Stimulated activated CD8-positive, alpha-beta memory T cell treated with anti-CD3 and anti-CD28 coated beads, Interleukin-15, amount 100 ng/mL, for 1 hour (primary cell): ENCODE measurements at places on chromosomes 6 and 20.

- no peak for DNase-seq
Observed at GRCh38 chr6:100554228-100554627, 89.5 kb upstream of the SIM1 start.

DNA sequence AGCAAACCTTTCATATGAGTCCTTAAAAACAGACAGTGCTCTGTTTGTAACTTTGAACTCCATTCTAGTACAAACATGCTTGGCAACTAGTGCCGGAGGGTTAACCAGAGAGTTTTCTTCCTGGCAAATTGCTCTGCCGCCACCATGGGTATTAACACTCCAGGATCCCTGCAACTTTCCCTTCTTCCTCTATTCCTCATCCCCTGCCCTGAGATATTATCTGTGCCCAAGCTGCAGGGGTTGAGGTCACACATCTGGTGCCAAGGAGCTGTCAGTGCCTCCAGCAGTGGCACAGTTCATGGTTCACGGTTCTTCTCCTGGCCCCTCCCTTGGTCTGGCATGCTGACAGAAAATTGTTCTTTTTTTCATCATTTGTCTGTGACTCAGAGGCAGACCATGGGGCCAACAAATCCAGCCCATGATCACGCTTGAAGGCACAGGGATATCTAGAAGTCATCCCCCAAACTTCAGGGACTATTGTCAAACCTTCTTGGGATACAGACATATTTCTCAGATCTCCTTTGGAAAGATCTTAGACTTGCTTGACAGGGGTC lies 77.5 kb downstream of the ATXN1 start:
- no peak for DNase-seq

- DNase-seq = no peak
Observed at GRCh38 chr6:119501798-119502483, 152.4 kb upstream of the MAN1A1 start.

GRCh38 chr6:14337152-14337551 lies 219.6 kb downstream of the CD83 start:
- DNase-seq = no peak

GRCh38 chr6:10721850-10722569 lies 860 bp upstream of the TMEM14C start:
- DNase-seq = no peak

- DNase-seq = no peak
Observed at GRCh38 chr6:125481056-125481455, 179.3 kb upstream of the HDDC2 start.

- DNase-seq = no peak
Observed at GRCh38 chr6:64288351-64288750, 652.7 kb downstream of the PHF3 start.

DNA sequence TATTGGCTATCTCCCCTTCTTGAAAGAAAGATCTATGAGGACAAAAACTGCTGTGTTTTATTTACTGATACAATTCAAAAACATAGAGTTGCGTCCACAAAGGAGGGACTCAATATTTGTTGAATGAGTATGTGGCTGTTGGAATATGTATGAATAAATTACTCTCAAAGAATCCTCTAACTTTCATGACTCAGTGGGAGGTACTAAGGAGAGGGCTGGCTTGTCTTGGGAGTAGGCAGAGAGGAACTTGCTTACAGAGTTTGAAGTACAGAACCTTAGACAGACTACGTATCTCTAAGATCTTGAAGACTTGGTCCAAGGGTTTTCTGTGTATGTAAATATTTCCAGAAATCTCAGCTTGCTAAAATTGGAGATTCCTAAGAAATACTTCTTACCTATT lies 504.0 kb upstream of the PTCHD4 start:
- no peak for DNase-seq

DNA sequence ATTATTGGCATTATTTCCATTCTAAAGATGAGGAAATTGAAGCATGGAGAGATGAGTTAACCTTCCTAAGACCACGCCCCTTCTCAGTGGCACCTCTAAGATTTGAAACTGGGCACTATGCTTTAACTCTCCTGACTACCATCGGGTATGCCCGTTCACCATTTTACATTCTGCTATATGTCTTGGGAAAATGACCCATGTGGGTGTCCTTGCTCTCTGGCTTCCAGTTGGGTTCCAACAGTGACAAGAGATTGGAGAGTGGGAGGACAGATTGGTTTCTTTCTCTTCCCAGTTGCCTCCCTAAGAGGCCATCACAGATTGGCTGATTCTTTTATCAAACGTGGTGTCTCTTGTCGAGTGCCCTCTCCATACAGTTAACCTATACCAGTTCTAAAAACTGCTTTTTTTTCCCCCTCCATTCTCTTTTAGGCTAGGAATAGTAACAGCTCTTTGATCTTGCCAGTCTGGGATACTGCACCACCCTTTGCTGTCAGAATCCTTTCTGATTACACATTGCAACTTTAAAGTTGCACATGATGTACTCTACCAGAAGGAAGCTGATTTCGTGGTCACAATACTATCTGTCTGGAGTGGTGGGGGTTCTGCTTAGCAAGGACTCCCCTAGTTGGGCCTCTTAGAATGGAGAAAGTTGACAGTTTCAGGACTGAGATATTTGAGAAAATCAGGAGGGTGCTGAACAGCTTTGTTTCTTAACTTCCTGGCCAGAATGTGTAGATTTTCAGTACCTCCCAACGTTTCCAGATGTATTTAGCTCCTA lies 88.0 kb upstream of the ELOVL5 start:
- DNase-seq = no peak

DNA sequence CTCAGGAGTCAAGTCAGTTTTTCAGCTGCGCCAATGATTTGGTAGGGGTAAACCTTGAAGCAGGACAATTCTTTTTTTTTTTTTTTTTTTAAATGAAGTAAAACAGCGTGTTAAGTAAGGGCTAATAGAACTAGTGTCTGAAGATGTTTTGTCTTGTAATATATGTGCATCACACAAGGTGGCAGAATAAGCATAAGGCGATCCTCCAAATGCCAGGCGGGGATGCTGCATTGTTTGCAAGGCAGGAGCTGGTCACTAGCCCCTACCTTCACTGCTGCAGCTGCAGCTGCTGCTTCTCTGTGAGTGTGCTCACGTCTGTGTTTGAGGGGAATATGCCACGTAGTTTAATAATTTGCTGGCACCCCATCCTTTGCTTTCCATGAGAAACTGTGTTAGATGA lies 272.7 kb upstream of the MAP3K7 start:
- DNase-seq = no peak

- no peak for DNase-seq
Observed at GRCh38 chr6:48736501-48737206, 625.7 kb upstream of the PTCHD4 start.

DNA sequence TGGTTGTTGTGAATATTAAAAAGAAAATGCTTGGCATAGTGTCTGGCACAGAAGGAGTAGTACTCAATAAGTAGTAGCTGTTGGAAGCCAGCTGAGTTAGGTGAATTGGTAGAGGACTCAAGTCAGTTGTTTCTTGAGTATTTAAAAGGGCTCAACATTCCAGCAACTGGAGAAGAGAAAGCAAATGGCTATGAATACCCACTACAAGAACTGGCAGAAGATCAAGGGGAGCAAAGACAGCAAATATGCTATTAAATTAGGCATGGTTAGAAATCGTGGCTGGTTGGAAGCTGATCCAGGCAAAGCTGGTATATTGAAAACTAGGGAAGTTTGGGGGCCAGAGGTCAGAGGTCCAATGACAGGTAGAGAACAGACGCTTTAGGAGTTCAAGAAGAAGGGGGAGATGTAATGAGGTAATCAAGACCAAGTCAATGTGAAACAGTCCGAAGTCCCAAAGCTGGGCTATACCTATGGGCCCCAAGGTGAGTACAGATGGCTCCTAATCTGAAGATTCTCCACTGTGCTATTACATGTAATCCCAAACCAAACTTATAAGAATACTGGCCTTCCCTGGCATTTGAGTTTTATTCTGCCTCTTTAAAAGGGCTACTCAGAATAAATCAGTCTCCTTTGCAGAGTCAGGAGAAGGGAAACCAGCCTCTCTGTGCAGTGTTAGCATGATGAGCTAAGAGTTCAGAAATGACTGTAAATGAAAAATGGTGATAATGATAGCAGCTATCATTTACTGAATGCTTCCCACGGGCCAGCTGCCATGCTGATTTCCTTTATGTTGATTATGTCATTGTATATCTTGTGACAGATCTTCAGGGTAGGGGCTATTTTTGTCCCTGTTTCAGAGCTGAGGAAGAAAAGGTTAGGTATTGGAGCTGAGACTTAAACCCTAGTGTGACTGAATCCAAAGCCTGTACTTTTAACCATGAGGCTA lies 122.3 kb downstream of the ANKS1A start:
- no peak for DNase-seq

- no peak for DNase-seq
Observed at GRCh38 chr20:49845060-49845459, 32.4 kb downstream of the SLC9A8 start.

DNA sequence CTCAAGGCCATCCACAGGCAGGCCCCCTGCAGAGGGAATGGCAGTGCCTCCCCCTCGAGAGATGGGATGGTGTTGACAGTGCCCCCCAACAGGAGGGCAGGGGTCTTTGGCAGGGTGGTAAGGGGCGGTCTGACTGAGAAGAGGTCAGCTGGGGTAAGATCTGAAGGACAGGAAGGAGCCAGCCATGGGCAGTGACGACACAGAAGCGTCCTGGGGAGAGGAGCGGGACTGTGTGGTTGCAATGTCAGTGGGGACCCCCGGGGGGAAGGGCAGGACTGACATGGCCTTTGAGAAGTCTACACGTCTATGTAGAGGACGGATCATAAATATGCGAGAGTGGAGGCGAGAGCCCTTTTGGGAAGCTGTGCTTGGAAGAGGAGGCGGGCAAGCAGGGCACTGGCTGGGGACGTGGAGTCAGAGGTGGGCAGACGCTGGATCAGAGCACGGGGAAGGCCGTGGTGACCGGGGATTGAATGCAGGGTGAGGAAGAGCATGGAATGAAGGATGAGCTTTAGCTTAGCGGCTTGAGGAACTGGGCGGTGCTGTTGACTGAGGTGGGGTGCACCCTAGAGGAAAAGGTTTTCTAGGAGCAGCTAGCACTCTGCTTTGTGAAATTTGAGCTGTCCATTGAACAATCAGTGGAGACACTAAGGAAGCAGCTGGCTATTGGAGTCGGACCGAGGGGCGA lies 82.5 kb upstream of the AGPAT4 start:
- DNase-seq = no peak

DNA sequence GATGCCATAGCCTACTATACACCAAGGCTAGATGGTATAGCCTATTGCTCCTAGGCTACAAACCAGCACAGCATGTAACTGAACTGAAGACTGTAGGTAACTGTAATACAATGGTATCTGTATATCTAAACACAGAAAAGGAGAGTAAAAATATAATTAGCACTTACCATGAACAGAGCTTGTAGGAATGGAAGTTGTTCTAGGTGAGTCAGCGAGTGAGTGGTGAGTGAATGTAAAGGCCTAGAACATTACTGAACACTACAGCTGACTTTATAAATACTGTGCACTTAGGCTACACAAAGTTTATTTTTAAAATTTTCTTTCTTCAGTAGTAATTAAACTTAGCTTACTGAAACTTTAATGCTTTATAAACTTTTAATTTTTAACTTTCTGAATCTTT lies 129.5 kb downstream of the BTBD9 start:
- DNase-seq = no peak

DNA sequence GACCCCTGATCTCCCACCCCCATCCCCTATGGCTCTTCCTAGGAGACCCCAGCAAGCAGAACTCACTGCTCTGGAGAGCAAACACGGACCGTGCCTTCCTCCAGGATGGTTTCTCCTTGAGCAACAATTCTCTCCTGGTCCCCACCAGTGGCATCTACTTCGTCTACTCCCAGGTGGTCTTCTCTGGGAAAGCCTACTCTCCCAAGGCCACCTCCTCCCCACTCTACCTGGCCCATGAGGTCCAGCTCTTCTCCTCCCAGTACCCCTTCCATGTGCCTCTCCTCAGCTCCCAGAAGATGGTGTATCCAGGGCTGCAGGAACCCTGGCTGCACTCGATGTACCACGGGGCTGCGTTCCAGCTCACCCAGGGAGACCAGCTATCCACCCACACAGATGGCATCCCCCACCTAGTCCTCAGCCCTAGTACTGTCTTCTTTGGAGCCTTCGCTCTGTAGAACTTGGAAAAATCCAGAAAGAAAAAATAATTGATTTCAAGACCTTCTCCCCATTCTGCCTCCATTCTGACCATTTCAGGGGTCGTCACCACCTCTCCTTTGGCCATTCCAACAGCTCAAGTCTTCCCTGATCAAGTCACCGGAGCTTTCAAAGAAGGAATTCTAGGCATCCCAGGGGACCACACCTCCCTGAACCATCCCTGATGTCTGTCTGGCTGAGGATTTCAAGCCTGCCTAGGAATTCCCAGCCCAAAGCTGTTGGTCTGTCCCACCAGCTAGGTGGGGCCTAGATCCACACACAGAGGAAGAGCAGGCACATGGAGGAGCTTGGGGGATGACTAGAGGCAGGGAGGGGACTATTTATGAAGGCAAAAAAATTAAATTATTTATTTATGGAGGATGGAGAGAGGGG lies 1.4 kb downstream of the LTA start:
- DNase-seq = no peak

DNA sequence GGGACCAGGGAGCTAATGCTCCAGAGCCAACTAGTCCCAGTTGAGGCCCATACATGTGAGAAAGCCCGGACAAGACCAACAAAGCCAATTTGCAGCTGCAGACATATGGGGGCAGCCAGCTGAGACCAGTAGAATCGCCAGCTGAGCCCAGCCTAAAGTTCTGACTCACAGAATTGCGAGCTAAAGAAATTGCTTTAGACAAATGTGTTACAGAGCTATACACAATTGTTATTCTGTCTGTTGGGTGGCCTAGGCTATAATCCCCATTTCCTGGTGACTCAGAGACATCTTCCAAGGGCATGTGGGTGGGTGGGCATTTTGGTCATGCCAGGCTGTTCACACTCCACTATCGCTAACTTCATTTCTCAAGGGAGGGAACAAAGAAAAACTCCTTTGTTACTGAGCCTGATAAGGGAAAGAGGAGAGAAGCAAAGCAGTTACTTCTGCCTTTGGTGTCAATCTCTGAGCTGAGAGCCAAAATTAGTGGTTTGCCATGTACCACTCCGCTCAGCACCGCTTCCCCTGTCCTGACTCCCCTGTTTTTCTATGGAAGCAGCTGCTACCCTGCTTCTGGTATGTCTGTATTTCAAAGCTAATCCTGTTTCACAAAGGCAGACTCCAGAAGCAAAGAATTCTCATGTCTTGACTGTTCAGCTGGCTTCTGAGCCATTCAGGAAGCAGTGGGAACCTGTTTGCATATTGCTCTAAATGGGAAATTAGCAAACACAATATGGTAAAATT lies 26.1 kb downstream of the SCP2D1 start:
- no peak for DNase-seq

DNA sequence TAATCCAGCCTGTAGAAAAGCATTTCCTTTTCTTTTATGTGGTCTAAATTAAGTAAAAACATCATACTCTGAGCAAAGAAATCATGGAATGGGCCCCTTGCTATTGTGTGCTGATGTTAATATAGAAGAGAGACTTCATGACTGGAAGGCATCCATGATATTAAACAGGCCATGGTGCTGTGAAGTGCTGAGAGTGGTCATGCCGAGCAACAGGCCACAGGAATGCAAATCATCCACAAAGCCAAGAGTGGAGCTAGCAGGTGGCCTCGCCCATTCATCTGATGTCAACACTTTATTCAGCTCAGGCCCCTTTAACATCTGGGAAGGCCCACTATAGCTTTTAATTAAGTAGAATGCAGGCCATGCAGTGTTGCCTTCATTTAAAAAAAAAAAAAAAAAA lies 115.2 kb upstream of the HMGCLL1 start:
- no peak for DNase-seq

GRCh38 chr20:5078399-5078958 lies 41.3 kb downstream of the PCNA start:
- DNase-seq = peak; percentile 45

- peak; percentile 4 for DNase-seq
Observed at GRCh38 chr6:52815167-52816092, 11.8 kb upstream of the GSTA1 start.
